NCI-H2081 (cell line): ENCODE measurements at places on chromosomes 5 and 9.

DNA sequence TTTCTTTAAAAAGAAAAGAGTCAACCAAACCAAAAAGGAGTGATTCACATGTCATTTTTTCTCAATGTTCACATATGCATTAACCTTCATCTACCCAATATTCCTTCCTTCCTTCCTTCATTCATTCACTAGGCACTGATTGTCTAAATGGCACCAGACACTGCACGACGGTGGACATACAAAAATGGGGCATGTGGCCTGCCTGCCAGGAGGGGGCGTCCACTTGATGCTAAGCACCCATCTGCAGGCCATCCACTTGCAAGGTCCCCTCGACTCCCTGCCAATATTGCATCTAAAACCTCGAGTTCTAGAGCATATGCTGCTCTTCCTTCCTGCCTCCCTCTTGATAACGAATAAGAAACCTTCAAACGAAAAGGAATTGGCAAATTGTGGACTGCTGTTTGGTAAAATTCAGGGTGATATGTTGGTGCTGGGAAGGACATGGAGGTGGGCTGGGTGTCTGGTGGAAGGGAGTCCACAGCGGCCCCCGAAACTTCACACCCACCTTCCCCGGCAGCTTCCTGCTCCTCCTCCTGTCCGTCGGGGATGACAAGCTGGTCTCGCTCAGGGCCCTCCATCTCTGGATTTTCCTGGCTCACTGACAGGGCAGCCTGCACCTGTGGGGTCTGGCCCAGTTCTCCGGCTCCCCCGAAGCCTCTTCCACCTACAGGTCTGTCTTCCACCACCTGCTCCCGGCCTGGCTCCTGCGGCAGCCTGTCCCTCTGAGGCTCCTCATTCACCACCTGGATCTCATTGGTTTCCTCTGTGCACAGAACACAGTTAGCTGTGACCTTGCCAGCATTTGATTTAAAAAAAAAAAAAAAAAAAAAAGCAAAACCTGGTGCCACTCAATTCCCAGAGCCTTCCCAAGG is 64.3 kb downstream of the GOLM1 start:
- DNase-seq = peak; percentile 47

GRCh38 chr9:114769624-114770023 is 36.2 kb downstream of the TNFSF15 start:
- DNase-seq = no peak

DNA sequence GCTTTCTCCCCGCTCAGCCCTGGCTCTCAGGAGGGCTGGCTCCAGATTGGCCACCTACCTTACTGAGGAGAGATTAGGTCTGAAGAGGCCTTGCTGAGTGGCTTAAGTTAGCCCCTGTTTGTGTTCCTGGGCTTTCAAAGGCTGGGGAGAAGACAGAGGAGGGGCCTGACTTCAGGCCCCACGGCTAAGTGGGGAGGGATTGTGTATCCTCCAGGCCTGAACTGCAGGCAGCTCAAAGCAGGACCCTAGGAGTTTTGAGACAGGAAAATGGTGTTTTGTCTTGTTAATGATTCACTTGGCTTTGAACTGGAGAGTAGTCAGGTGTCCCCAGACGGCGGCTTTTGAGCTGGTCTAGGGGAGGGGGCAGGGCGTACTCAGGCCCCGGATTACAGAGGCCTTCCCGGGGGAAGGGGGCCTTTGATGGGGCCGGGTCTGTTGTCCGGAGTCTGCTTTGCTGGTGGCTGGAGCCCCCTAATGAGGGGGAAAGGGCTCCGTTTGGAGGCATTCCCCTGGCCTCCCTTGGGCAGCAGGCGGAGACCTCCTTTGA is 162.0 kb upstream of the SMIM23 start:
- no peak for DNase-seq

GRCh38 chr9:129104051-129104450 is 6.5 kb downstream of the CRAT start:
- DNase-seq = no peak

DNA sequence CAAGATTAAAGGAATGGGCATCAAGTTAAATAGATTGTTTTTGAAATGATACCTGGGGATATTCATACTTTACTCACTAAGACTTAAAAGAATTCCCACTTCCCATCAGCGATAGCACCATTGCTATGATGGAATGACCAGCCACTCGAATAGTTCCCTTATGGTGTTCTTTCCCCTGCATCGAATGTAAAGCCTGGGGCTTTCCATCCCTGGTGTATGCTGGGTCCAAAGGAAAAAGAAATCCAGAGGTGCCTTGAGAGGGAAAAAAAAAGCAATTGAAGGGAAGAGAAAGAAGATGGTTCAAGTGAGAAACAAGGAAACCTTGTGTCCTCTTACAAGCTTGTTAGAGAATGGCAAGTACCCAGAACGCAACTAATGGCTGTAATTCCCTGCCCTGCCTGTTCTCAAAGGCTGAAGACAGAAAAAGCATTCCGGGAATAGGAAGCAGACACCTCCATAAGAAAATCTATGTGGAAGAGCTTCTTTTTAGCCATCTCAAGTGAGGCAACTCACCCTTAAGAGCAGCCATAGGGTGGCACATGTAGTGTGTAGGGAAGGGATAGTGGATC is 351.1 kb upstream of the DAB2 start:
- DNase-seq = no peak
